ENCODE measurements at places on chromosomes 3 and 15. TPM values are rescaled to one million over a fixed set of nuclear protein-coding genes. Genes with fewer than 3 reads are reported as not detected.

- H3K36me3 ChIP-seq: no peaks in the 10 kb centered on the region
- no peaks in the 10 kb centered on the region for H3K4me1 ChIP-seq
- no peaks in the 10 kb centered on the region for H3K27me3 ChIP-seq
These were observed 82.2 kb upstream of the SLC25A26 start for GRCh38 chr3:66138336-66139313.

The GRAMD1C gene
- total RNA-seq: 8.1 TPM

DNA sequence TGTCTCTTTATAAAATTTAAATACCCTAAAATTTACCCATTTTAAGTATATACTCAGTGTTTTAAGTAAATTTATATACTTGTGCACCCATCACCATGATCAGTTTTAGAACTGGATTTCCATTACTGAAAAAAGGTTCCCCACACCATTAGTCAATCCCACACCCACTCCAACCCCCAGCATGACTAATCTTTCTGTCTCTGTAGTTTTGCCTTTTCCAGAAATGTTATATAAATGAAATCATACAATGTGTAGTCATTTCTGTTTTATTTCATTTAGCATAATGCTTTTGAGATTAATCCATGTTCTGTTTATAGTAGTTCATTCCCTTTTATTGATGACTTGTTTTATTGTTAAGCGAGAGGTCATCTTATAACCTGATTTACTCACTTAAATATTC lies 66.1 kb upstream of the LIMD1 start:
- no peaks in the 10 kb centered on the region for H3K36me3 ChIP-seq
- no peak overlapping the region for H3K27ac ChIP-seq
- DNase-seq: no peak
- no peaks in the 10 kb centered on the region for H3K27me3 ChIP-seq

The CCR3 gene
- total RNA-seq: not detected

DNA sequence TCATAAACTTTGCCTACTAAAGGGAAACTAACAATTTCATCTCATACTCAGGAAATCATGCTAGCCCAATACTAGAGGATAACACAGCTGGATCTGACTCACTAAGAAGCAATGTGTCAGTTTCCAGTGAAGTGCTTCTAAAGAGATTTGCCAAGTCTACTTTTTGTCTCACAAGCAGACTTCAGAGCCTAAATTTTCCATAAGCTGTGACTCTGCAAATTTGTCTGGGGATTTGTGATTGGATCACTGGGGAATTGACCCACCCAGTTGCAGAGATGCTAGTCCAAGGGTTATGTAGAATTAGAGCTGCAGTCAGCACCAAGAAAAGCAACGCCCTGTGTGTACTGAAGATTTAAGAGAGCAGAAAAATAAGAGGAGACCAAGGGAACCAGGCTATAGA lies 647.1 kb downstream of the NTRK3 start:
- H3K4me3 ChIP-seq: no peak overlapping the region
- no peaks in the 10 kb centered on the region for H3K27me3 ChIP-seq
- H3K4me1 ChIP-seq: no peaks in the 10 kb centered on the region
- H3K27ac ChIP-seq: no peak overlapping the region
- DNase-seq: no peak

- no peak within 1 kb of the TSS for H3K27ac ChIP-seq
- peaks cover 4% of the 10 kb centered on the region for H3K4me1 ChIP-seq
- DNase-seq: peak; percentile 84
- no peaks in the 10 kb centered on the region for H3K27me3 ChIP-seq
- no peak within 1 kb of the TSS for H3K4me3 ChIP-seq
These were observed at the start of gene ZBBX for GRCh38 chr3:167380004-167380689. ZBBX (minus strand) TSS chr3:167380297; CDS start chr3:167372901, 7,396 bp downstream.

The ZNF80 gene
- not detected for total RNA-seq

DNA sequence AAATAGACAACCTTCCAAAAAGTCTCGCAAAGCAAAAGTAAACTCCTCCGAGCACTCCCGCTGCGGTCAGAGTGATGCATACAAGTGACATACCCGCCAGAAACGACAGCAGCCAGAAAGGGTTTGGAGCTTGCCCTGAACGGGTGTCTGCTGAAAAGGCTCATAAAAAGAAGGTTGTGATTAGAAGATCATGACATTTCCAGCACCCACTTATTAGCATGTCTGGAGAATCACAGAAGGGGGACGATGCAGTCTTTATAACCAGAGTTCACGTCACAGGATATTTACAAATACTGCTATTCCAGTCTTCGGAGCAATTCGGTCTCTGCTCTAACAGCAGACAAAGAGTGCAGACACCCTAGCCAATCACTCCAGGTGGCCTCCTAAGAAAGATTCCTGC lies 59.1 kb upstream of the FRMD4B start:
- peaks cover 54% of the 10 kb centered on the region for H3K4me1 ChIP-seq
- DNase-seq: no peak
- no peak overlapping the region for H3K4me3 ChIP-seq
- H3K36me3 ChIP-seq: no peaks in the 10 kb centered on the region

DNA sequence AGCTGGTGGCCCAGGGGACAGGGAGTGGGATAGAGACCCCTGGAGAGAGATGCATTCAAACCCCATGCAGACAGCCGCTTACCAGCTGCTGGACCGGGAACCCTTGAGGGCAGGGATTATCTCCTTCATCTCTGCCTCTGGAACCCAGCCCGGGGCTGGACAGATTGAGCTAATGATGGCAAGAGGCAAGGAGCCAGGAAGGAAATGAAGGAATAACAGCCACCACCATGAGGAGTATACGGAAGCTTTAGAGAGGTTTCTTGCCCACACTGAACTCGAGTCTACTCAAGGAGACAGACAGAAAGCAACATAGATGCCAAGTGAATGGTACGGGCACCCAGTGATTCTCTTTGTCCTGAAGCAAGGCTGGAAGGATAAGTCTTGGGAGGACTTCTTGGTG lies 23.2 kb downstream of the HAPLN3 start:
- no peak overlapping the region for H3K4me3 ChIP-seq
- DNase-seq: no peak
- no peaks in the 10 kb centered on the region for H3K27me3 ChIP-seq
- no peak overlapping the region for H3K27ac ChIP-seq

DNA sequence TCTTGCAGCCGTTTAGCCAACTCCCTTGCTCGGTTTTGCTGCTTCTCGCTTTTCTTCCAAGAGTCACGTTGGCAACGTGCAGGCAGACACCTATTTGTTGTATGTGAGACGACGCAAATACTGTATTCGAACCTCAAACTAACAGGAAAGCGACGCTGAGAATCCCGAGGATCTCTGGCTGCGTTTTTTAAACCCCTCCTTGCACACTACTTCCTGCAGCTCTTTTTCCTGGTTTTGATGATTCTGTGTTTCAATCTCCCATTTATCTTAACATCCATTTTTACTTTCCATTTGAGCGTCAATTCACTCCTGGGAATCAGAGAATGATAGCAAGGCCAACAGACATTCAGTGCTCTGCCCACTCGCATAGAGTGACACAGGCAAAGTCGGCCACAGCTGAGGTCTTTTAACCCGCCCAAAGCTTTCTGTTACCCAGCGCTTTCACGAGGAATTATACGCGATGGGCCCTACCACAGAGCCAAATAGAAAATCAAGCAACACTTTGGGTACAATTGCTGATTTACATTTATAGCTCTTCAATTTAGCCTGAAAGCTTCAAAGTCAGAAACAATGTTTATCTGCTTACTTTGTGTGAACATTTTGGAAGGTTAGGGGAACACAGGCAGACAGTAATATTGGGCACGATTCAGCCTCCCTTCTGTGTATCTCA lies 1.6 kb upstream of the ANXA2 start:
- H3K4me1 ChIP-seq: peaks cover 23% of the 10 kb centered on the region
- H3K36me3 ChIP-seq: no peaks in the 10 kb centered on the region
- no peak overlapping the region for H3K4me3 ChIP-seq

The ARL6 gene
- total RNA-seq: 13.9 TPM

- no peak for DNase-seq
- H3K27ac ChIP-seq: no peak overlapping the region
- H3K4me1 ChIP-seq: no peaks in the 10 kb centered on the region
These were observed 19.9 kb downstream of the POLR2M start for GRCh38 chr15:57726411-57726810.

DNA sequence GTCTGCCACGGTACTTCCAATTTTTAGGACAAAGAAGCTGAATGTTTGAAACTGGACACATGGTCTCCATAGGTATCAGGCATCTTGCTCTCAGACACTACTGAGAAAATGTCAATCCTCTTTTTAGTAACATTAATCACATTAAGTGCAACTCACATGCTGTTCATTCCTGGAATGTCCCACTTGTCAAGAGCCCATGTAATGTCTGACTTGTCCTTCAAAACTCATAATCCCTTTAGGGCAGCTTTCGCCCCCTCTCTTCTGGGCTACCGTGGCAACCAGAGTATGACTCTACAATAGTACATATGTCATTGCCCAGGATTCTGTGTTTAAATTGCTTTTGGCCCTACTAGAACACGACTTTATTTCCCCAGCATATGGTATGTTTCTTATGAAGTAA lies 12.3 kb downstream of the NUDT16 start:
- no peaks in the 10 kb centered on the region for H3K36me3 ChIP-seq
- no peaks in the 10 kb centered on the region for H3K27me3 ChIP-seq
- DNase-seq: no peak
- H3K4me1 ChIP-seq: no peaks in the 10 kb centered on the region

GRCh38 chr15:66872405-66872804 lies 170.4 kb downstream of the SMAD6 start:
- H3K27ac ChIP-seq: no peak overlapping the region
- no peak for DNase-seq
- H3K27me3 ChIP-seq: no peaks in the 10 kb centered on the region
- no peaks in the 10 kb centered on the region for H3K4me1 ChIP-seq
- H3K4me3 ChIP-seq: no peak overlapping the region

DNA sequence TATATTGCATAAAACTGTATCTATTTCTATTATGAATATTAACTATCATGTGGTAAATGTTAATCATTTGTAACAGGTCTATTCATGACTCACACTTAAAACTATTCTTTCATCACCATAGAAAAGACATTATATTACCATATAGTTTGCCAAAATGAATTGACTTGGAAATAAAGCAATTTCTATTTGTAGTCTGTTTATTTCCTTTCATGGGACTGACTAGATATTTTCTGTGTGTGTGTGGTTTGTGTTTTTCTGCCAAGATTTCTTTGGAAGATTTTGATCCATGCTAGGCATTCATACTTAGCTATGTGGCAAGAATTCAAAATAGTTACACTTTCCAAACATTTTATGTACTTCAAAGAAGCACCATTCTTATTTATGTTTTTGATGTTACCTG lies 522.5 kb upstream of the AGTR1 start:
- no peaks in the 10 kb centered on the region for H3K27me3 ChIP-seq
- no peak for DNase-seq
- no peak overlapping the region for H3K27ac ChIP-seq
- no peak overlapping the region for H3K4me3 ChIP-seq
- H3K36me3 ChIP-seq: no peaks in the 10 kb centered on the region

The EBLN2 gene
- total RNA-seq: 8.5 TPM

DNA sequence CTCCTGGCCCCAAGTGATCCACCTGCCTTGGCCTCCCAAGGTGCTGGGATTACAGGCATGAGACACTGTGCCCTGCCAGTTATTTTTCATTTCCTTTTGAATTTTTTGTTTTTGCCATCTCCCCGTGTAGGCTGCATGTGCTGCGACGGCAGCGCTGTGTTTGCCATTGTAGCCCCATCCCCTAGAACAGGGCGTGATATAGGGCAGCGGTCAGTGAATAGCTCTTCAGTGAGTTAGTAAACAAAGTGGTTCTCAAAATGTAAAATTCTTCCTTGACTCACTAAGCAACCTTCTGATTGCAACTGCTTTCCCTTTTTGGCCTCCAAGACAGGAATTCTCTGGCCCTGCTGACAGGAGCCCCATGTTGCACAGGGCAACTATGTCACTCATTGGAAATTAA lies 138.1 kb upstream of the CTDSPL start:
- no peak overlapping the region for H3K27ac ChIP-seq
- no peak for DNase-seq
- H3K4me1 ChIP-seq: peaks cover 19% of the 10 kb centered on the region
- no peaks in the 10 kb centered on the region for H3K27me3 ChIP-seq
- no peaks in the 10 kb centered on the region for H3K36me3 ChIP-seq

DNA sequence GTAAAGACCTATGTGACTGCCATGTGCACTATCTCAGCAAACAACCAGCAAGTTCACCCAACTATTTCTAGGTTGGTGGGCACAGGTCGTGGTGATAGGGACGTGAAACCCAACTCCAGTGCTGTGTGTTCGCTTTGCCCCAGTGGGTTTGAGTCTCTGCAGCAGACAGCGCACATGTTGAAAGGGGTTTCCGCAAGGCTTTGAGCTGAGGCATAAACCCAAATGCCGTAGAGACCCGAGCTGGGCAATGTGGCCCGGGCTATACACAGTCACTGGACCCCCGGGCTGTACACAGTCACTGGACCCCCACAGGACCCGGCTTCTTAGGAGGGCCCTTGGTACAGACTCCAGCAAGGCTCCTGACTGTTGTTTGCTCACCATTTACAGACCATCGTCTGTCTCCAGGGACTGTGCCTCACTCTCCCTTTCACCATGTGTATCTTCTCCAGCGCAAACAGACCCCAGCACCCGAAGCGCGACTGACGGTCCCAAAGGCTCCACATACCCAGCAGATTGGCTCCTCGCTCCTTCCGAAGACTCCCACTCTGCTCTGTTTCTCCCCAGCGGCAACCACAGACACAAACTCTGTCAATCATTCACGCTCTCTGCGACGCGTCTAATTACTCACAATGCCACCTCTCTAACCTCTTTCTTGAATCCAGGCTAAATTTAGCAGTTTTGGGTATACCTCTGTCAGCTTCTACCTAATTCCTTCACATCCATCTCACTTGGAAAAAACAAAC lies 31.2 kb downstream of the PCSK6 start:
- peak overlapping the region; percentile 24 for H3K27ac ChIP-seq
- H3K4me3 ChIP-seq: no peak overlapping the region
- no peak for DNase-seq
- H3K27me3 ChIP-seq: no peaks in the 10 kb centered on the region

DNA sequence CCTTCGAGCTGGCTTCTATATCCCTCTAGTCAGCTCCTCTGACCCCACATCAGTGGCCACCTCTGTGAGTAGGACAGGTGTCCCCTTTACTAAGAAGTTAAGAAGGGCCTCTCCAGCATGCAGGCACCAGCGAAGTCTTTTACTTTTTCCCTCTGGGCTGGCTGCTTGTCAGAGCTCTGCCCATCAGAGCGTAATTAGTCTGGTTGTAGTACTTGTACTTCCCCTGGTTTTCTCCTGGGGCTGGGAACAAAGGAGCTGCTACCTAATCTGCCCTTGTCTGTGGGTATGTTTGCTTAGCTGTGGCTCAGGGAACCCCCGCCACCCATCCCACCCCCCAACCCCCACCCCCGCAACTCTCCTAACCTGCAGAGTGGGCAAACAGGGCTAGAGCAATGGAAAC lies 27.4 kb upstream of the ALPK3 start:
- no peak overlapping the region for H3K4me3 ChIP-seq
- no peak overlapping the region for H3K27ac ChIP-seq
- DNase-seq: peak; percentile 74
- peaks cover 30% of the 10 kb centered on the region for H3K4me1 ChIP-seq
- H3K27me3 ChIP-seq: no peaks in the 10 kb centered on the region
- peaks cover 6% of the 10 kb centered on the region for H3K36me3 ChIP-seq

DNA sequence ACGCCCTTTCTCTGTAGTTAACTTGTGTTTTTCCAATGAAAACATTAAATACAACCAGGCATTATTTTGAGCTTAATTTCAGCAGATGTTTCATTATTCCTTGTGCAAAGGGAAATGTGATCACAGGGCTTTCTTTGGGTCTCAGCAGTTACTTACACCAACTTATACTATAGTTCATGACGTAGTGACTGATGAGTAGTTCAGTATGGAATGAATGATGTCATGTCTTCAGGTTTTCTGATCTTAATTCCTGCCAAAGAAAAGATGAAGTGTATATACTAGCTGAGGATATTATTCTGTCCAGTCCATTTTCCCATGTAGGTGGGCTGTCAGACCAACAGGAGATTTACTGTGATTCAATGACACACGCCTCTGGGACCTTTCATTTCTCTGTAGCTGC lies 61.3 kb downstream of the MYRIP start:
- no peaks in the 10 kb centered on the region for H3K4me1 ChIP-seq
- no peaks in the 10 kb centered on the region for H3K27me3 ChIP-seq
- no peaks in the 10 kb centered on the region for H3K36me3 ChIP-seq
- no peak overlapping the region for H3K27ac ChIP-seq
- no peak overlapping the region for H3K4me3 ChIP-seq
- DNase-seq: no peak

Data from thyroid gland (tissue), 4 donors.